ENCODE measurements at places on chromosomes 16 and 17.

GRCh38 chr17:75594499-75595283 is 7.1 kb downstream of the MYO15B start:
- no peak for DNase-seq

GRCh38 chr17:77318021-77318420 is 177.3 kb downstream of the SEC14L1 start:
- DNase-seq: no peak

DNA sequence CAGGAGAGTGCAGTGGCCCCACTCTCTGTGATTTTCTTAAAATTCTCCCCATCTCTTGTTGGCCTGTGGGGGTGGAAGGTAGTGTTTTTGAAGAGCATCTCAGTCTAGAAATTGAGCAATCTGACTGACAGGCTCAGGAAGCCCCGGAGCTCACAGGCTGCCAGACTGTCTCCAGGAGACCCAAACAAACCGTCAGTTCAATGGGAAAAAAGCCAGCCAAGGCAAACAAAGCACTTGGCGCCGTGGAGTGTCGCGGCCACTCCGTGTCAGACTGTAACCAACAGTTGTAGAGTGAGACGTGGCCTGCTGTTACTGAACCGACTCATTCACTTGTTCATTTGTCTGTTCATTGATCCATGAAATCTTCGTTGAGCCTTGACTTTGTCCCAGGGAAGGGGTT is 33.7 kb downstream of the RGS9 start:
- no peak for DNase-seq

DNA sequence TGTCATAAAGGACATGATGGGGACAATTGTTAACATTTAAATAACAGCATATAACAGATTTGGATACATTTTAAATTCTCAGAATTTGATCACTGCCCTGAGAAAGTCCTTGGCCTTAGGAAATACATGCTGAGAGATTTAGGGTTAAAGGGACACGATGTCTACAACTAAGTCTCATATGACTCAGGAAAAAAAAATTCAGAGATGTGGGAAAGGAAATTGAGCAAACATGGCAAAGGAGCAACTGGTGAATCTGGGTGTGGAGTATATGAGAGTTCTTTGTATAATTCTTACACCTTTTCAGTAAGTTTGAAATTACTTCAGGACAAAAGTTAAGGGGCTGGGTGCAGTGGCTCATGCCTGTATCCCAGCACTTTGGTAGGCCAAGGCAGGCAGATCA is 18.2 kb downstream of the MPP3 start:
- DNase-seq: no peak

- DNase-seq: no peak
These were observed 17.1 kb downstream of the USP36 start for GRCh38 chr17:78823282-78824046.

All from endothelial cell (in vitro differentiated cells).